Vagina (tissue), 2 donors: ENCODE measurements at places on chromosomes 11 and 22. TPM values are rescaled to one million over a fixed set of nuclear protein-coding genes. Genes with fewer than 3 reads are reported as not detected.
A peak's percentile ranks its signal among the peaks of the same experiment; 100 is the strongest.

DNA sequence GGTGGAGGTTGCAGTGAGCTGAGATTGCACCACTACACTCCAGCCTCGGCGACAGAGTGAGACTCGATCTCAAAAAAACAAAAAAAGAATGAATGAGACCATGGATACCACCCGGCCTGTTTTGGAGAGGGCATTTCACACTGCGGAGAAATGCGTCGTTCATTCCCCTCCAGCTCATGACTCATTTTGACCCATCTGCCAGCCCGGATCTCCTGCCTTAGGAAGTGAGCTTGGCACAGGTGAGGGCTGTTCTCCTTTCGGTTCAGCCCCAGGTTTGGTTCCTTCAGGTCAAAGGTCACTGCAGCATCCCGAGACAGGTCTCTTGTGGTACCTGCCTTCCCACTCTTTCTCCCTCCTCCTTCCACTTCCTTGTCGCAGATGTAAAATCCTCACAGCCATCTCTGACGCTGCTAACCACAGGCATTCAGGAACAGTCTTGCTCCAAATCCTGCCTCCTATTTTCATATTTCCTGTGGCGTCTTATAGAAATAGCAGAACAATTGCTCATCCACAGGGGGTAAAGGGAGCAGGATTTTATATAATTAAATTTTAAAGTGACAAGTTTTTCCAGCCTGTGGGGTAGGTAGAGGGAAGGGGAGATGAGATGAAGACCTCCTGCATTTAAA lies 517.9 kb downstream of the NTM start:
- no peak for DNase-seq

- DNase-seq, result no peak
Observed at GRCh38 chr22:50104141-50104544, 14.3 kb downstream of the MOV10L1 start.

DNA sequence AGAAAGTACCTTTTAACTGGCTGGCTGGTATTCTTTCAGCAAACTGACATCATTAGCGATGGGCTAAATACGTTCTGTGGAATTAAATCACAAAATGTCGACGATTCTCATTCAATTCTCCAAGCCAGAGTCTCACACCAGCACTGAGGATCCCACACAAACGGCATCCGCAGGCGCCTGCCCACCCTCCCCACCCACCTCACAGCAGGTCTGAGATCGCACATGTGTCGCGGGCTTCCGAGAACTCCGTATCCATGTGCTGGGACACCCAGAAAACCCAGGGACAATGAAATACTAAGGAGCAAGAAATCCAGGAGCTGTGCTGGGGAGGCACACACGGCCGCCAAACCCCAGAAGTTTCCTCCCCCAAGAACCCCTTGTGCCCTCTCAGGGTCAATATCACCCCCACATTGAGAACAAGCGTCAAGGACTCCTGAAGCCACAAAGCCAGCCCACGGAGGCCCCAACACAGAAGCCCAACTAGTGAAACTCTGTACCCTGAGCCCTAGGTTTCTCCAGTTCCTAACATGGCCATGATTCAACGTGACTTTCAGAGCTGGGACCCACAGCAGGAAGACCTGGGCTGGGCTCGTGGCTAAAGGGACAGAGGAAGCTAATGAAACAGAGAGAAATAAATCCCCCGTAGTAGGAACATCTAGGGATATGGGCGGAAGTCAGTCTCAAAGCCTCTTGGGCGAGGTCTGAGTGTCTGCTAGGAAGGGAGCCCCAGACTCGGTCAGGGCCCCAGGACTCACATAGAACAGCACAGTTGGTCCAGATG lies 8.0 kb downstream of the TOLLIP start:
- DNase-seq, result no peak

DNA sequence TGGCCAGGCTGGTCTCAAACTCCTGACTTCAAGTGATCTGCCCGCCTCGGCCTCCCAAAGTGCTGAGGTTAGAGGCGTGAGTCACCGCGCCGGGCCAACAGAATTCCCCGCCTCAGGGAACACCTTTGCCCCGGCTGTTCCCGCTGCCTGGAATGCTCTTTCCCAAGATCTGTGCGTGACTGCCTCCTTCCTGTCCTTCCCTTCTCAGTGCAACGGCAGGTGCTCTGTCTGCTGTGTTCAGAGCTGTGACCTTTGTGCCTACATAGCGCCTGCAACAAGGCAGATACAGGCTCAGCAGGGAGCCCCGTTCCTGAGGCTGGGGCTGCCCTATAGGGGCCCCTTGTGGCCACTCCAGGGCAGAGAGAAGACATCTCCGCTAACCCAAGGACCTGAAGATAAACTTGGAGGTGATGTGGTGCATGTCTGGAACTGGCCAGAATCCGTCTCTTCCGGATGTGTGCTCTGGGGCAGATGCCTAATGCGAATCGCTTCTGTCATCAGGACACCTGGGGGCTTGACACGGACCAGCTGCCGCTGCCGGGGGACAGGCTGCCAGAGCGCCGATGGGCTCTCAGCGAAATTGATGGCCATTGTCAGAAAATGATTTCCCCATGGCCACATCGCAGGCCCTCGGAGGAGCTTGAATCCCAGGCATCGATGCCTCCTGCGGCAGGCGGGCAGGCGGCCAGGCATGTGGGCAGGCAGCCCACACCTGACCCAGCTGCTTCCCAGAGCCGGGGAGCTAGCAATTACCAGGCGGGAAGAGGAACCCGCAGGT lies 43.5 kb upstream of the TCF20 start:
- no peak for DNase-seq

- peak; percentile 52 for DNase-seq
Observed at GRCh38 chr11:8097468-8097867, 16.5 kb downstream of the TUB start.

DNA sequence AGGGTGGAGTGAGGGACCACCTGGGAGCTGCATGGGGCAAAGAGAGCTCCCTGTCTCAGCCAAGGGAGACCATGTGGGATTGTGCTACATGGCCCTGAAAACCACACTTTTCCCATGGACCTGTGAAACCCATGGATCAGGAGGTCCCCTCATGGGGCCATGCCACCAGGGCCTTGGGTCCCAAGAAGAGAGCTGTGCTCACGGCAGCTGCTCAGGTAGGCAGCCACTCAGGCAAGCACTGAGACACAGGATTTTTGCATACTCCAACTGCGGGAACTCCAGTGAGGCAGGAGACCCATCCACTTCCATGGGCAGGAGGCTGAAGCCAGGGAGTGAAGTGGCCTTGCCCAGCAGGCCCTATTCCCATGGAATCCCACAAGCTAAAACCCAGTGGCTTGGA lies 190.0 kb downstream of the KCNA4 start:
- DNase-seq, result no peak

DNA sequence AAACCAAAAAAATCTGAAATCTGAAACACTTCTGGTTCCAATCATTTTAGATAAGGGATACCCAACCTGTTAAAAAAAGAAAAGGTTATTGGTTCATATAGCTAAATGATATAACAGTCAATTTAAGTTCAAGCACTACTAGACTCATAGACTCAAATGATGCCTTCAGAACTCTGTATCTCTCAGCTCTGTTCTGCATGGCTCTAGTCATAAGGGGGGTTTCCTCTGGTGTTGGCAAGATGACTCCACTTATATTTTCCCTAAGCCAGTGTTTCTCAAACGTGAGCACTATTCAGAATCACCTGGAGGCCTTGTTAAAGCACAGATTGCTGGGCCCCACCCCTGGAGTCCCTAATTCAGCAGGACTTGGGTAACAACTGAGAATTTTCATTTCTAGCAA lies 11.5 kb upstream of the RRAS2 start:
- no peak for DNase-seq

GRCh38 chr22:37335806-37336199 lies 53.5 kb downstream of the CYTH4 start:
- DNase-seq, result no peak

DNA sequence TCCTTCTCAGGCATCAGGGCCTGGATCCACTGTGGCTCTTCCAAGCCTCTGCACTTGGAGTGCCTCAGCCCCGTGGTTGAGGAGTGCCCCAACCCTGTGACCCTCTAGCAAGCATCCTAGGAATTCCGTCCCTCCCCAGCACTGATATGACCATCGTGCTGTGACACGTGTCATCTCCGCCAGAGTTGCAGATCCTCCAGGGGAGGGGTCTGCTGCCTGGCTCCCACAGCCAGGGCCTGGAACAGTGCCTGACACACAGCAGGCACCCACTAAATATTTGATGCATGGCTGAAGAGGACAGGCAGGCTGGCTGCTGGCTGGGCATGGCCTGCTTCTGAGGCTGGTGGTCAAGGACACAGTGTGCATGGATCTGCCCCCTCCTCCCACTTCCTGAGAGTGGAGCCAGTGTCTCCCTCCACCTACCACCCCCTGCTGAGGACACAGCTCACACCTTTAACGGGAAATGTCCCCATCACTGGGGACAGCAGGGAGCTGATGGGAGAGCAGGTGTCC lies 1.7 kb upstream of the CD81 start:
- no peak for DNase-seq

The C11orf54 gene
- 19.4 TPM for total RNA-seq

The GLB1L2 gene
- 2.0 TPM for total RNA-seq

The HORMAD2 gene
- not detected for total RNA-seq

The SYCE3 gene
- total RNA-seq, result not detected
